Ammon's horn (tissue), 1 donor: ENCODE measurements at places on chromosomes 12 and 14.

GRCh38 chr12:48866052-48866711 lies 512 bp upstream of the RND1 start:
- no peak for DNase-seq

- DNase-seq = no peak
Measured at GRCh38 chr12:125836647-125837046, 771.4 kb downstream of the AACS start.

DNA sequence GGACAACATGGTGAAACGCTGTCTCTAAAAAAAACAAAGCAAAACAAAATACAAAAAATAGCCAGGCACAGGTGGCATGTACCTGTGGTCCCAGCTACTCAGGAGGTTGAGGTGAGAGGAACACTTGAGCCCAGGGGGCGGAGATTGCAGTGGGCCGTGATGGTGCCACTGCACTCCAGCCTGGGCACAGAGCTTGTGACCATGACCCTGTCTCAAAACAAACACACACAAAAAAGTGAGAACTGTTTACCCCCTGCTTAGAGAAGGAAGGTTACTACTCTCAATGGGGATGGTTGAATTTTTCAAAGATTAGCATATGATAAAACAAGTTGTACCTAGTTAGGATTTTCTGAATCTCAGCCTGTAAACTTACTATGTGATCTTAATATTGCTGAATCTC lies 68.0 kb downstream of the ZFP36L1 start:
- no peak for DNase-seq

- DNase-seq = no peak
Measured at GRCh38 chr12:32917094-32917611, 20.6 kb upstream of the PKP2 start.

GRCh38 chr12:49518914-49519573 lies 19.8 kb upstream of the KCNH3 start:
- no peak for DNase-seq

DNA sequence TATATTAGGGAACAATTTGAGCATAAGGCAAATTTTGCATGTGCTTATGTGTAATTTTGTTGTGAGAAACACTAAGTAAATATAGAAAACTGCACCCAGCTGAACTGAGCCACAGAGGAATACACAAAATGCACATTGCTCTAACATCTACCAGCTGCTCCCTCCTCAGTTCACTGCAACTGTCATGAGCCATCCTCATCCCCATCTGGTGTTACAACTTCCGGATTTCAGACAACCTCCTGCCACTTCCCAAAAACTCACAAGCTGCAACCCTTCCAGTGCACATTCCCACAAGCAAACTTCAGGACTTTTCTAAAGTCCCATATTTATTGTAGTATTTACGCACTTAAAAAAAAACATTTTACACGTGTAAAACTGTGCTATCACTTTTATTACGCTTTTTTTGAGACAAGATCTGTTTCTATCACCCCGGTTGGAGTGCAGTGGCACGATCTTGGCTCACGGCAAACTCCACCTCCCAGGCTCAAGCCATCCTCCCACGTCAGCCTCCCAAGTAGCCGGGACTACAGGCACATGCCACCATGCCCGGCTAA lies 169.1 kb upstream of the TBX3 start:
- DNase-seq = no peak

GRCh38 chr14:100007254-100007653 lies 58.0 kb upstream of the EVL start:
- DNase-seq = no peak

DNA sequence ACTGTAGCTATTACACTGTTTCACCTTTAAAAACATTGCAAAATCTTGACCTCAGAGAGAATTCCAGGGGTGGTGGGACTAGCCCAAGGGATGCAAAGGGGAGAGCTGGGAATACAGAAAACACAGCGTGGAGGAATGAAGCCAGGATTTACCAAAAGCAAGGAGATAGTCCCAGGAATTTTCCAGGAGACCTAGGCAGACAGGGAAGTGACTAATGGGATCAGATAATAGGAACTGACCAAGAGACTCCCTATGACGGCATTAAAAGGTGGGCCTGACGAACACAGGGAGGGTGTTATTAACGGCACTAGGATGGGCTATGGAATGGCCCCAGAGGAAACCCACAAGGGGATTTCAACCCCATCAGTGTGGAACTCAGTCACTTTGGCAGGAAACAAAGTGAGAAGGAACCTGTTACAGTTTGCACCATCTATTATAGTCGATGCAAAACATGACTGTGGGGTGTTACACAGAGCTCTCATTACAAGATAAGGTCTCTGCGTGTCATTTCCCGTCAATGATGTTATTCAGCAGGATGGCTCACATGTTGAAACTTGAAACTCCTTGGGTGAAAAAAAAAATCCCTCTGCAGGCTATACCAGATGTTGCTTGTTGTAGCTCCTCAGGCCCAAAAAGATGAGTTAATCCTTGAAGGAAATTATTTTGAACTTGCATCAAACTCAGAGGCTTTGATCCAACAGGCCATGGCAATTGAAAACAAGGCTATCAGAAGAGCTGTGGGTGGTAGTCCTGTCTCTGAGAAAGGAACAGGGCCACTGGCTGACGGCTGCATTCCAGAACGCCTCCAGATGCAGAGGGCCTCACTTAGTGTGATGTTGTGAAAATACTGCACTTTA lies 58.7 kb downstream of the DRAM1 start:
- DNase-seq = no peak

DNA sequence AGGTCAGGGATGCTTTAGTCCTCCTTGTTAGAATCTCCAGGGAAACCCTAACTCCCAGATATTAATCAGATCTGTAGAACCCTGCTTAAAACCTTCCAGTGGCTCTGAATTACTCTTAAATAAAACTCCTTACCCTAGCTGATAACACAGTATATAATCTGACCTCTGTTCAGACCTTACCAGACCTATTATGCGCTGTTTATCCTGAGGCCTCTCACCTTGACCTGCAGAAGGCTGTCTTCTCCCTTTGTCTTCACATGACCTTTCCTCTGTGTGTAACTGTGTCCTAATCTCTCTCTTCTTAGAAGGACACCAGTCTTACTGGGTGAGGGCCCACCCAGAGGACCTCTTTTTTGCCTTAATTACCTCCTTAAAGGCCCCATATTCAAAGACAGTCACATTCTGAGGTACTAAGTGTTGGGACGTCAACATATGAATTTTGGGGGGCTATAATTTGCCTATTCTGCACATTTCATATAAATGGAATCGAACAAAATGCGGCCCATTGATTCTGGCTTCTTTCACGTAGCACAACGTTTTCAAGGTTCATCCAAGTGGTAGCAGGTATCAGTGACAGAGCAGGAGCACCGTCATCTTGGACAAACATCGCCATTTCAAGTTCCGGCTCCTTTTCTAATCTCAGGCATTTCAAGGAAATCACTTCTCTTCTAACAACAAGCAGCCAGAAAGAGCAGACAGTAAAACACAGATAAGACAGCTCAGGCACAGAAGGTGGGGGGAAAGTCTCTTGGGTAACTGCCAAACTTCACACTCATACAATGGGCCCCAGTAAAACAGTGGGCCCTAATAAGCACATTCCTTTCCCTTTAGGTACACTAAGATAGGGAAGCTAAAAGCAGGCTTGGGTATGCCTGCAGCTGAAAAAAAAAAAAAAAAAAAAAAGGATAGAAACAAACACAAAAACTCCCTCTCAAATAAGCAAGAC lies 200.2 kb upstream of the NUDT4 start:
- no peak for DNase-seq

DNA sequence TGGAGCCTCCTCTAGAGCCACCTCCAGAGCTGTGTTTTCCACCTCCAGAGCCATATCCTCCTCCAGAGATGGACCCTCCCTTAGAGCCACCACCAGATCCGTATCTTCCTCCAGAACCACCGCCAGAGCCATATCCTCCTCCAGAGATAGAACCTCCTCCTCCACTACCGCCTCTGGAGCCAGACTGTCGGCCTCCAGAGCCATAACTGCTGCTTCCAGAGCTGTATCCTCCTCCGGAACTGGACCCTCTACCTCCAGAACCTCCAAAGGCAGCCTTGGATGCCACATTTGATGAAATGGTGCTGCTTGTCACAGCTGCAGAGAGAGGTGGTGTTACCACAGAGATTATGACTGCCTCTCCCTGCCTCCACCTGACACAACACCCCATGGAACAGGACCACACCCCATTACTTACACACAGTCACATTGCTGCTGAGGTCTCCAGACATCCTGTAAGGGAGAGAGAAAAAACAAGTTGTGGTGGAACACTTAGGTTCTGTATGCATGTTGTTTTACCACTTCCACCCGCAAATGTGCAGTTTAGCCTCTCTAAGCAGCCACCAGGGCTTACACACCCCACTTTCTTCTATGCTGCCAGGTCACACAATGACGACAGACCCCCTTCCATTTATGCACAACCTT lies 6.8 kb downstream of the KRT2 start:
- DNase-seq = no peak
